ENCODE measurements at places on chromosomes 5 and 9.

- DNase-seq: no peak
These were observed 3.7 kb downstream of the ANGPTL2 start for GRCh38 chr9:127118597-127119319.

DNA sequence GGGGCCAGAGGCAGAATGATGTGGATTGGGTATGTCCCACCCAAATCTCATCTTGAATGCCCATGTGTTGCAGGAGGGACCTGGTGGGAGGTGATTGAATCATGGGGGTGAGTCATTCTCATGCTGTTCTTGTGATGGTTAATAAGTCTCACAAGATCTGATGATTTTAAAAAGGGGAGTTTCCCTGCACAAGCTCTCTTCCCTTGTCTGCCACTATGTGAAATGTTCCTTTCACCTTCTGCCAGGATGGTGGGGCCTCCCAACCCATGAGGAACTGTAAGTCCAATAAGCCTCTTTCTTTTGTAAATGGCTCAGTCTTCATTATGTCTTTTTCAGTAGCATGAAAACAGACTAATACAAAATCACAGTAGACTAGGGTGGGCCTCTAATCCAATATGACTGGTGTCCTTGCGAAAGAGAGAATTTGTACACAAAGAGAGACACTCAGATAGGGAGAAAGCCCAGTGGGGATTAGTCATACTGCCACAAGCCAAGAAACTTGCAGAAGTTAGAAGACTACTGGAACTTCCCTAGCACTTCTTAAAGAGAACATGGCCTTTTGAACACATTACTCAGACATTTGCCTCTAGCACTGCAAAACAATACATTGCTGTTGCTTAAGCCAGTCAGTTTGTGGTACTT lies 68.4 kb downstream of the ANXA1 start:
- DNase-seq: no peak

DNA sequence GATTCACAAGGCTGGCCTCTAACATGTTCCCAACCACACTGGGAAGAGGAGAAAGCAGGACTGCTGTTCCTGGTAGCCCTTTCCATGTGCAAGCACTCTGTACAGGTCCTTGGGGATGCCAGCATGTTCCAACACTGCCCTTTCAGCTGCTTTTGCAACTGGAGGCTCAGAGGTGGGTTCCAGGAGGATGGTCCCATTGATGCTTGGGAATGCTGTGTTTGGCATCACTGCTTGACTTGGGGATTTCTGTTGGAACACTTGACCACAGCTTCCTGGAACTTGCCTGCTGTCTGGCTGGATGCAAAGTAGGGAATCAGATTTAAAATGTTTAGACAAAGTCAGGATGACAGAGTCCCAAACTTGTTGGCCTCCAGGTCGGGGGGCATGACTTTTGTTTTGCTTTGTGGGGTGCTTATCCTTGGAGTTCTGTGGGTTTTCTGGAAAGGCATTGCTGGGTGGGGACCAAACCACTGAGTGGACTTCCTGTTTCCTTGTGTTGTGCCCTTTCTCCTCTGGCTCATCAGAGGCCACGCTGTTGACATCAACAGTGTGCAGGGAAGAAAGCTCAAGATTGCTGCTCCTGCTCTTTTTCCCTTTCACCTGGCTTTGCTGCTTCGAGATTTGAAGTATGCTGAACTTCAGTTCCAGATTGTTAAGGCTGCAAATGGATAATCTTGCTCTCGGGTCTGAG lies 148.5 kb upstream of the RPS23 start:
- DNase-seq: no peak

DNA sequence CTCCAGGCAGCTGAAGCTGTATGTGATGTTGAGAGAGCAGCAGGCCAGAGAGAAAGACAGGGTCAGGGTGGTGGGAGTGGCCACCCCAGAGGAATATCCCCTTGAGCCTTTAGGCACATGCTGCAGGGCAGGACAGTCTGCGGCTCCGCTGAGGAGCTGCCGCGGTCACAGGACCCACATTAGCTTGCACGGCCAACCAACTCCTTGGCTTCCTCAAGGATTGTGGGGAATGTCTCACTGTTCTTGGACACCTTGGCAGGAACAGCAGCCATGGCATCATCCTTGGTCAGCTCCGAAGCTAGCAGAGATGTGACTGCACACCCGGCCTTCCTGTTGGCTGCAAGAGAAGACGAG lies 27.8 kb downstream of the PCDHGC5 start:
- no peak for DNase-seq

DNA sequence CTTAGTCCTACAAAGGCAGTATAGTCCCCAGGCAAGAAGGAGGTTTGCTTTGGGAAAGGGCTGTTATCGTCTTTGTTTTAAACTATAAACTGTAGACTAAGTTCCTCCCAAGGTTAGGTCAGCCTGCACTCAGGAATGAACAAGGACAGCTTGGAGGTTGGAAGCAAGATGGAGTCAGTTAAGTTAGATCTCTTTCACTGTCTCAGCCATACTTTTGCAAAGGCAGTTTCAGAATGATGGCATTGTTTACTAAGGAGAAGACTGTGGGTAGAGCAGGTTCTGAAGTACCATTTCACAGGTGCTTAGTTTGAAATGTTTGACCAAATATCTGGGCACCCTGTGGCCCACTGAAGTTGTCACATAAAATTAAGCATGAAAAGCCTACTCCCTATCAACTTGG lies 19.4 kb downstream of the SNX24 start:
- DNase-seq: no peak

DNA sequence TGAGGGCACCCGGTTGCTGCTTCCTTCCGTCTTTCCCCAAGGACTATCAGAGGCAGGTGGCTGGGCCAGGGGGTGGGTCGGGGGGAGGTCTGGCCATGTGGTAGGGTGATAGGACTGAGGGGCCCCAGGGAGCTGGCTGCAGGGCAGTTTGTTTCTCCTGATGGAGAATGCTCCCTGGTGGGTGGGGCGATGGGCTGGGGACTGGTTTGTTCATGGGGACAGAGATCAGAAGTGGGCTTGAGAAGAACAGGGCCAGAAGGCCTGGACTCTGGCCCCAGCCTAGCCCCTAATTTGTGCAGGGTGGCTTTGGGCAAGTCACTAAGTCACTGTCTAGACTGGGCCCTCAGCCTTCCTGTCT lies 117.4 kb downstream of the RGS3 start:
- DNase-seq: no peak

- no peak for DNase-seq
These were observed 329.8 kb upstream of the IRX4 start for GRCh38 chr5:2212481-2212880.

DNA sequence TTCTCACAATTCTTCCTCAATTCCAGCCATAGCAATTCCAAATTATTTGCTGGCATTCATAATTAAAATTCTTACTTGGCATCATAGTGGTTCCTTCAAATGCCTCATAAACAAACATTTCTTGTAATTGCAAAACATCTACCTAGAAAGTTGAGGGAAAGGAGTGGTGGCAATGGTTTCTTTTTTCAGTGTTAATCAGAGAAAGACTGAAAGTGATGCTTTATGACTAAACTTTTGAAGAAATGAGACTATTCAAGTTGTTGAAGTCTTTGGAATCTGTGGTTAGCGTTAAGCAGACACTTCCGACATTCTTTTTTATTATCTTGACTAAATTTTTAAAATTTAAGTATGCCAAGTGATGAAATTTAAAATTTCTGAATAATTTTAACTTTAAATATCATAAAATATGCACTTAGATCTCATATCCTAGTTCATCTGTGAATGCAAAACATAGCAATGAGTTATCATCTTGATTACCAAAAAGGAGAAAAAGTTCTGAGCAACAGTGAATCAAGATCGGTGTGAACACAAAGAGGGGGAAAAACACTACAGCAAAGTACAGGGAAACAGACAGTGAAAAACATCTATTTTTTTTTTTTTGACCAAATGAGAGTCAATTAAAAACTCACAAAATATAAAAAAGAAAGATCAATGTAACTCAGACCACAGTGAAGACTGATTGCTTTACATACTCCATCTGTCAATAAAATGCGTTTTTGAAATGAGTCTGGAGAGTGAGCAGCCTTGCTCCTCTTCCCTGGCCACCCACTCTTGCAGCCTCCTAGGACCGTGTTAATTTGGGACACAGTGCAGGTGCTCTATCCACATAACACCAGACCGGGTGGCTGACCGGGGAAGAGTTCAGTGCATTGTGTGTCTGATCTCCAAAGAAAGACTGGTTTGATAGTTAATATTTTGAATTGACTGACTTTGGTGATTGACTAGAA lies 20.6 kb upstream of the IL7R start:
- no peak for DNase-seq

DNA sequence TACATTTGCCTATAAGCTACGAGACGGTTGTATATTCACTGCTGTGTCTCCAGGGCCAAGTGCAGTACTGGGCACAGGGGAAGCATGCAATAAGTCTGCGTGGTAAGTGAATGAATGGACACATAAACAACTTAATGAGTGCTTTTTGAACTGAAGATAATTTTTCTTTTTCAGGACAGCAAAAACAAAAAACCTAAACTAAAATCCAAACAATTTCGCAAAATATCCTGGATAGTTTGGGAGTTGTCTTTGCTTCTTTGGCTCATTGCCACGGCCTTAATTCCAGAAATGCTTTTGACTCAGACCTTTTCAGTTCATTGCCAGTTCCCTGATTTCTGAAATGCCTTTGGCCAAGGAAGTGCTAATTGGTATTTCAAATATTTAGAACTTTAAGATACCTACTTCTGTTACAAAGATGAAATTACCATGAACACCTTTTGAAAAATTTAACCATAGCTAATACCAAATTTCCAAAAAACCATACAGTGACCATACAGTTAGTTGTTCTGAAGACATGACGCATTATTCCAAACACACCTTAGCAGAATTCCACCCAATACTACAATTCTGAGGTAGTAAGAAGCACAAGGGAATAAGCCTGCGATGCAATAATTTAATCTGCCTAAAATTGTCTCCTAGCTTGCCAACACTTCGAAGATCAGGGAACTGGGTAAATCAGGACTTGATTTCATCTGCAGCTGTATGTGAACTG lies 42.8 kb downstream of the TEK start:
- no peak for DNase-seq

DNA sequence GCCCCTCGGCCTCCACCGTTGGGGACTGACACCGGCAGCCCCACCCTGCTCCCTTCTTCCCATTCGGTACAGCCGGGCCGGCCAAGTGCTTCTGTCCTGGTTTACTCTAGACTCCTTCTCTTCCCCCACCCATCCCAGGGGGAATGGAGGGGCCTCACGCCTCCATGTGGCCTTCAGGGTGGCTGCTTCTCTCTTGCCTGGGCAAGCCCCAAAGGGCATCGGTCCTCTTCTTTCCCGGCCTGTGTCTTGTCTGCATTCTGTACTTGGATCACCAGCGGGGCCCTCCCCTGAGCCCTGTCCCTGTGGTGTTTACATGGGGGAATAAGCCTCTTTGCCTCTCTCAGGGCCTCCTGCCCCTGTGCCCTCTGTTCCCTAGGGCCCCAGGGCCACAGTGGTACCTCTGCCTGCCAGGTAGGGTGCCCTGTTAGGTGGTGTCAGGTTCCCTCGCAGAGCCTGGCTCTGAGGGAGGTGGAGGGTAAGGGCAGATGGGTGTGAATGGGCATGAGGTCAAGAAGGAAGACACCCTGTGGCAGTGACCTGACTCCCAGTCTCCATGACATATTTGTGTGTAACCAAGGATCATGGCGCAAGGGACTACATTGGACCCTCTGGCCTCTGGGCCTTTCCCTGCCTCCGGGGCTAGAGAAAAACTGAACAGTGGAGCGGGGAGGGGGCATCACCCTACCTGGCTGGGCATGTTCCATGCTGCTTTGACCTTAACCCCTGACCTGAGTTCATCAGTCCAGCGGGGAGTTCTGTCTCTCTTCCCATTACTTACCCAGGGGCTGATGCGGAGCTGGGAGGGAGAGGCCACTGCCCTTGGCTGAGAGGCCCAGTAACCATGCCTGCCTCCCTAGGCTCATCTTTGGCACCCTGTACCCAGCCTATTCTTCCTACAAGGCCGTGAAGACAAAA lies 1.6 kb downstream of the REEP2 start:
- DNase-seq: no peak

GRCh38 chr5:167720676-167721260 lies 570.7 kb upstream of the WWC1 start:
- no peak for DNase-seq

DNA sequence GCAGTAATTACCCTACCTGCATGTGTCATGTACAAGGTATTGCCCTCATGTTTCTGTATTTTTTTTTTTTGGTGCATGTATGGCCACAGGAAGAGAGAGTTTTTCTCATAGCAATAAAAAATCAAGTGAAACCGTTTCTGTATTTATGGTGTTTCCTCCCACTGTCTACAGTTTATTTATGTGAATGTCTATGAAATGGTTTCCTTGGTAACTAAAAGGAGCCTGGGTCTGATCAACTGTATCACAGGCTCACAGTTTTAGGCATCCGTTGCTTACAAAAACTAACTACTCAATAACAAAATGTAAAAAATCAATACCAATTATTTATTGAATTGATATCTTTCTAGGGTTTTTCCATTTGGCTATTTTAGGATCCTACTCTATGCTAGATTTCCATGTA lies 464.4 kb downstream of the TAF11L14 start:
- DNase-seq: no peak

DNA sequence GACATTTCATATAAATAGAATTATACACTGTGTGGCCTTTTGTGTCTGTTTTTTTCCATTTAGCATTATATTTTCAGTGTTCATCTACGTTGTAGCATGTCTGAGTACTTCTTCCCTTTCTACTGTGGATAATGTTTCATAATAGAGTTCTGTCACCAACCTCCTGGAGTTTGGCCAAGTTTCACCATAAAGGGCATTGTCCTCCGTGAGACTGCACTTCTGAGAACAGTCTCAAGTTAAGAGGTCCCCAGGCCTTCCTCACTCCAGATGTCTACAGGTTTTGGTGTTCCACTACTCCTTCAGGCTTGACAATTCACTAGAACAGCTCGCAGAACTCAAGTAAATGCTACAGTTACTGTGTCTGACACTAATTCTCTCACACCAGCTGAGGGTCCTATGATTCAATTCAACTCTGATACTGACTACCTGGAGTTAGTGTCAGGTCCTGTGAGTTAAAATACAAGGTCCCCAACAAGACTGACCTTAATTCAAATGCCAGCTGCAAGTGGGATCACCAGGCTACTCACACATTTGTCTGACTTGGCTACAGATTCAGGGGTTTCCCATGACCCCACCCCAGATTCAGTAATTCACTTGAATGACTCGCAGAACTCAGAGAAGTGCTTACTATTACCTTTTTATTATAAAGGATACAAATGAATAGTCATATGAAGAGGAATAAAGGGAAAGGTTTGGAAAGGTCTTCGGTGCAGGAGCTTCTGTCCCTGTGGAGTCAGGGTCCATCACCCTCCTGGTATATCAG lies 31.1 kb downstream of the SLC35A4 start:
- DNase-seq: no peak

- DNase-seq: peak; percentile 49
These were observed 15.2 kb downstream of the PTGES start for GRCh38 chr9:129737479-129738274.
